Calu3 (cell line): ENCODE measurements at places on chromosomes 1 and 21.

DNA sequence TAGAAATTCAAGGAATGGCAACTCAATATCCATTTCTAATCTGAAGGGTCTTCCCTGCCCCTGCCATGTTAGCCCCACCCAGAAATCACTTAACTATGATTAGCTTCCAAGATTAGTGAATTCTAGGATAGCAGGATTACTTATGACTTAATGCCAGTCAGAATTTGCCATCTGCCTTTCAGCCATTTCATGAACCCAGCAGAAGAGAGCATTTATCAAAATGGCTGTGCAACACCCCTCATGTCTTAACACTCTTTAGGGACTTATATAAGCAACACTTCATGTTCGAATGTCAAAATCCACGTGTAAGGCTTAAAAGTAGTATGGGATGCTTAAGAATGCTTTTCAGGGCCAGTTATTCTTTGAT, 288.5 kb downstream of the NFIA start:
- no peak for DNase-seq

- DNase-seq: no peak
Observed at GRCh38 chr1:181185461-181185860, 97.0 kb downstream of the IER5 start.

- no peak for DNase-seq
Observed at GRCh38 chr1:177444997-177445746, 274.4 kb downstream of the BRINP2 start.

DNA sequence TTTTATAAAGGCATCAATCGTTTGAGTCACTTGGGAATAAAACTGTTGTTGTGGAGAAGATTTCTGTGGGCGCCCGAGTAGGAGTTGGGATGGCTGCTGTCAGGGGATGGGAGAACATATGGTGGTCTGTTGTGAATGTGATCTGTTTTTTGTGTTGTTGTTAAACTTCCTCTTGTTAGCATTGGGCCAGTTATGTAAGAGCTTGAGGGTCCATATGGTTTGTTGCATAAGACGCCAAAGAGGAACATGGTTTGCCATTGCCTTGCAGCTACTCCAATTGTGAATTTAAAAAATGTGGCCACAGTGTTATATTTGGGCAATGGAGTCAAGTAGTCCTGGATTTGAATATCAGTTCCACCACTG, 136.1 kb upstream of the JUN start:
- no peak for DNase-seq

GRCh38 chr21:36728371-36729111, 29.6 kb downstream of the SIM2 start:
- DNase-seq: no peak

DNA sequence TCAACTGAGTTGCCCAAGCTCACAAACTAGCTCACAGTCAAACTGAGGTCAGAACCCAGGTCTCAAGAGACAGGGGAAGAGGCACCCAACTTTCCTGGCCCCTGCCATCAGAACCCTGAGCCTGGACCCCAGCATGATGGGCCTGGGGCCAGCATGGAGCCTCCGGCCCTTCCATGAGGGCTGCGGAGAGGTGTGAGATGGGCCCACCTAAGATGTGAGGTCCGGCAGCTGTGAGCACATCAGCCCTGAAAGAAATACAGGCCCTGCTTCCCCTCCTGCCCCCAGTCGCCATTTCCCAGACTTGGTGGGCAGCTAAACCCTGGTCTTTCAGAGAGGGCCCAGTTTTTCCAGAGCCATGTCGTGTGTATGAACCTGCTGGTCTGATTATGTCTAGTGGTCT, 30.6 kb downstream of the QSOX1 start:
- no peak for DNase-seq

GRCh38 chr21:39208624-39209333, 25.5 kb upstream of the PSMG1 start:
- DNase-seq: no peak

DNA sequence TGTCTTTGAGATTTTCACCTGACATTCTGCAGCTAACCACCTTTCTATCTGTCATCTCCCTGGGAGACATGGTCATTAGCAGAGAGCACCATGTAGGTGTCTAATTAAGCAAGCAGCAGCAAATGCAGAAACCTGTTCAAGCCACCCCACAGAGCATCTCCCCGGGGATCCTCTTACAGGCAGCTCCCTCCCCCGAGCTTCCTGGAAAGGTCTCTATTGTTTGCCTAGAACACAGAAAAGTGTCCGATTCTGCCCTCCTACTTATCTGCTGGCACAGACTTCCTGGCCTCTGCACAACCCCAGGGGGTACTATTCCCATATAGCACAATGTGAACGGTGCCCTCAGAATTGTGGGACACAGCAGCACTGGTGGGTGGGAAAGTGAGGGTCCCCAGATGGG, 46.1 kb downstream of the PLEKHA6 start:
- DNase-seq: no peak

GRCh38 chr21:41188486-41189149, 20.7 kb downstream of the BACE2 start:
- DNase-seq: no peak

DNA sequence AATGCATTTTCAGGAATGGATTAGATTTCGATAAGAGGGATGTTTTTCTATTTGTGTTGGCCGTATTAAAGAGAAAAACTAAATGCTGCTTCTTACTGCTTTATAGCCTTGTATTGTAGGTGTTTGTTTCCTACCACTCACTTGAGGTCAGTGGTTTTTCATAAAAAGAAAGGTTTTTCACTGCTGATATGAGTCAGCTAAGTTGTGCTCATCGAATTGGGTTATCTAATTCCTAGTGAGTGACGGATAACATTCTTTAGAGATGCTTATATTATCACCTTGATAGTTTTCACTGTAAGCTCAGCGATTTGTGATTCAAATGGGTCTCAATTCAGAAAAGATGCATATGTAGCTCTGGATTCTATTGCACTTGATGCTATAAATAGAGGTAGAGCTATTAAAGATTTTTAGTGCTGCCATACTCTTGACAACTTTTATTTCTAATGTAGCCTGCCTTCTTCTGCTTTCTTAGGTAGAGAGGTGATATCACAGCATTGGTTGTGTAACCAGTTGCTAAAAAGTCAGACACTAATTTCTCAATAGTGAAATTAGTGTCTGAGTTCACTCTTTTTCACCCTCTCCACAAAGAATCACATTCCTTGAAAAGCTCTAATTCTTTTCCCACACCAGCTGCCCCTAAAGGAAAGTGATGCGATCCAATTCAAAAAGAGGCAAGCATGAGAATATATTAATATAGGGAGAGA, 180.0 kb downstream of the RASAL2 start:
- no peak for DNase-seq

GRCh38 chr1:108889706-108890384, 13.1 kb downstream of the GPSM2 start:
- DNase-seq: no peak

GRCh38 chr1:243855616-243856318, 5.7 kb upstream of the AKT3 start:
- DNase-seq: no peak

GRCh38 chr1:9384751-9385245, 92.1 kb downstream of the SPSB1 start:
- no peak for DNase-seq
